ENCODE measurements at places on chromosomes 3 and 15. TPM values are rescaled to one million over a fixed set of nuclear protein-coding genes. Genes with fewer than 3 reads are reported as not detected.

The NFKBIZ gene
- 15.1 TPM for total RNA-seq

The AKAP13 gene
- total RNA-seq = 53.3 TPM

DNA sequence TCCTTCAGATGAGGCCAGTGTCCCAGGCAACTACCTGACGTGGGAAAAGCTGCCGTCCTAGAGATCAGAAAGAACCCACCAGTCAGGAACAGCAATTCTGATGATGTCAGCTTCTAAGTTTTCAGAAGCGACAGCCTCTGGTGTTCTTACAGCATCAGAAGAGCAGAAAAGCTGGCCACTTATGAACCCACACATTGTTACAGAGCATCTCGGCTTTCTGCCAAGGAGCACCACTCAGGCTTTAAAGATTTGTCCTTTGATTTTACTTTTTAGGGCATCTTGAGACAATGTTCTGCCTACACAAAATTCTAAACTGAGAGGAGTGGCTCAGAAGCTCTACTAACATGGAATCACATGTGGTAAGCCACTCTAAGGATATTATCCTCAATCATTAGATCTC is 49.7 kb upstream of the BOC start:
- no peak overlapping the region for H3K27ac ChIP-seq
- no peaks in the 10 kb centered on the region for H3K27me3 ChIP-seq
- H3K36me3 ChIP-seq = no peaks in the 10 kb centered on the region
- no peak for DNase-seq
- H3K4me1 ChIP-seq = peaks cover 4% of the 10 kb centered on the region
- no peak overlapping the region for H3K4me3 ChIP-seq

GRCh38 chr3:139794469-139795265 is 116.9 kb upstream of the NMNAT3 start:
- no peak for DNase-seq
- H3K4me3 ChIP-seq = no peak overlapping the region
- H3K27ac ChIP-seq = no peak overlapping the region
- H3K36me3 ChIP-seq = no peaks in the 10 kb centered on the region

GRCh38 chr3:131596884-131597283 is 94.1 kb upstream of the MRPL3 start:
- H3K4me3 ChIP-seq = no peak overlapping the region
- no peak overlapping the region for H3K27ac ChIP-seq
- no peaks in the 10 kb centered on the region for H3K27me3 ChIP-seq
- H3K4me1 ChIP-seq = no peaks in the 10 kb centered on the region
- no peak for DNase-seq
- H3K36me3 ChIP-seq = no peaks in the 10 kb centered on the region

The SAMMSON gene
- total RNA-seq = not detected

- H3K4me3 ChIP-seq = peak overlapping the region; percentile 41
- H3K4me1 ChIP-seq = peaks cover 42% of the 10 kb centered on the region
- H3K27ac ChIP-seq = peak overlapping the region; percentile 88
- peak; percentile 58 for DNase-seq
- H3K36me3 ChIP-seq = no peaks in the 10 kb centered on the region
Observed at GRCh38 chr3:71304684-71305083, 278.8 kb downstream of the FOXP1 start.

- no peak overlapping the region for H3K4me3 ChIP-seq
- H3K27ac ChIP-seq = no peak overlapping the region
- H3K27me3 ChIP-seq = no peaks in the 10 kb centered on the region
- peaks cover 11% of the 10 kb centered on the region for H3K4me1 ChIP-seq
Observed at GRCh38 chr15:90386221-90386620, 1.8 kb upstream of the IQGAP1 start.

DNA sequence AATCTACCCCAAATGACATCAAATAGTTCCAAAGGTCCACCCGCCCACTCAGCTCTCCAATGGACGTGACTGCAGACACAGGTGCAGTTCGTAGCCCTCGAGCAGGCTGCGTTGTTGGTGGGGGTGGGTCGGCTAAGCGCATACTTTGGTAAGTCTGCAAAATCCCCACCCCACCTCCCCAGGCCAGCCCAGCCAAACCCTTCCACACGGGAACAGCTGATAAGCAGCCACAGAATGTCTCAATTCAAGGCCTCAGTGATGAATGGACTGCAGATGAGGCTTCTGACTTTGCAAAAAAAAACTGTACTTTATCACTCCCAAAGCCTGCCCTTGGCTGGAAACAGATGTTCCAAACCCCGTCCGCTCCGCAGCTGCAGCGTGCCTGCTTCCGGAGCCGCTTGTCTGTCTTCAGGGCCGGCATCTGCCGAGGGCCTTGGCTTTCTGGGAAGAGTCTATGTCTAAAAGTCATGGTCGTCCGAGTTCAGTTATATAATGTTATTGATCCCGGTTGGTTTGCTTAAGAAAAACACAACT is 38.2 kb downstream of the PCSK6 start:
- H3K4me1 ChIP-seq = no peaks in the 10 kb centered on the region
- no peaks in the 10 kb centered on the region for H3K36me3 ChIP-seq
- DNase-seq = no peak
- H3K27ac ChIP-seq = no peak overlapping the region
- H3K4me3 ChIP-seq = no peak overlapping the region
- no peaks in the 10 kb centered on the region for H3K27me3 ChIP-seq

GRCh38 chr3:3800685-3801493 is 1.7 kb downstream of the LRRN1 start:
- no peak for DNase-seq
- H3K36me3 ChIP-seq = no peaks in the 10 kb centered on the region
- no peaks in the 10 kb centered on the region for H3K4me1 ChIP-seq
- peaks cover 69% of the 10 kb centered on the region for H3K27me3 ChIP-seq

The ACAN gene
- not detected for total RNA-seq

DNA sequence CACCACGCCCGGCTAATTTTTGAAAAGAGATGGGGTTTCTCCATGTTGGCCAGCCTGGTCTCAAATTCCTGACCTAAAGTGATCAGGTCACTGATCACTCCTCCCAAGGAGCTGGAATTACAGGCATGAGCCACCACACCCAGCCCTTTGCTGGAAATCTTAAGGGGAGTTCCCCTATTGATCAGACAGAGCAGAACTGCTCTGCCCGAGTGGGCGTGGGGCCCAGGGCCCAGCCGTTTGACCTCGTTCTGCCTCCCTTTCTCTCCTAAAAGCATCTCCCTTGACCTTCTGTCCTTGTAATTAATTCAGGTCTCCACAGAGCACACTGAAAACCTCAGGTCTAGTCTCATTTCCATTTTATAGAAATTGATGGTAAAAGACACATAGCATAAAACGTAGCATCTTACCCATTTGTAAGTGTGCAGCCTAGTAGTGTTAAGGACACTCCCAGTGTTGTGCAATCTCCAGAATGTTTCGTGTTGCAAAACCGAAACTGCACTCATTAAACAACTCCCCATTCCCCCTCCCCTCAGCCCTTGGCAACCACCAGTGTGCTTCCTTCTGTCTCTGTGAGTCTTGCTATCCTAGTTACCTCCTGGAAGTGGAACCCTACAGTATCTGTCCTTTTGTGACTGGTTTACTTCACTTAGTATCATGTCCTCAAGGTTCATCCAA is 89.3 kb downstream of the SLCO3A1 start:
- peak; percentile 78 for DNase-seq
- no peak overlapping the region for H3K4me3 ChIP-seq
- no peaks in the 10 kb centered on the region for H3K27me3 ChIP-seq
- H3K4me1 ChIP-seq = peaks cover 17% of the 10 kb centered on the region
- H3K36me3 ChIP-seq = no peaks in the 10 kb centered on the region

DNA sequence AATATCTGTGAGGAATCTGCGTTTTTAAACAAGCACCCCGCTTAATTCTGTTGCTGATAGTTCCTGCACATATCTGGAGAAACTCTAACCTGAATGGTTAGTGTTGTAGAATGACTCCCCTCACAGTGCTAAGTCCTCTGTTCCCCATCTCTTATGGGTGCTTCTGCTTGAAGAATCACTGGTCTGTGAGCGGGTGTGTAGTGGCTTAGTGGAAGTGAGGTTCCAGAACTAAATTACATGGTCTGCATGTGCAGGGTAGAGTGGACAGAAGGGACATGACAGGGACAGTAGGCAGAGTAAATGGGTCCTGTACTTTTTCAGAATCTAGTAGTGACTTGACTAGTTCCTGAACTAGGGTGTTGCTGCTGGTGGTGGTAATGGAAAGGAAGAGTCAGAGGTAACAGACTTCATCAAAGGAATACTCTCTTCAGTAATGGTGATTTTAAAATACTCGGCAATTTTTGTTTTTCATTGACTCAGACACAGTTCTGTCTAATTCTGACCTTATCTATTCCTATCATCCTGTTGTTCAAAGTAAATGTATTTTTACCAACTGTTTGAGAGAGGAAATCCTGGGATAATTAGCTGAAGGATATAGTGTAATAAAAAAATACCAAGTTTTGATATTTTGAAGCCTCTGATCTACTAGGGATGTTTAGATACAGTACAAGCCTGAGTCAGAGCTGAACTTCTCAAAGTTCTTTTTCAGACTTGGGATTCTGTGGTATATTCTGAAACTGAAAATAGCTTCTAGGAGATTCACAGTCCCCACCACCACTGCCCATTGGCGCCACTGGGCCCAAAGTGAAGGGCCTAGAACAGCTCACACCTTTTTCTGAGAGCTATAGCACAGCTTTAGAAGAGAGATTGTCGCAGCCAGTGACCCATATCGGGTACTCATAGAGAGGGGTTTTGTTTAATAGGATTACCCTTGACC is 55.5 kb downstream of the FNDC3B start:
- H3K27me3 ChIP-seq = no peaks in the 10 kb centered on the region
- H3K4me1 ChIP-seq = peaks cover 18% of the 10 kb centered on the region
- DNase-seq = no peak
- H3K27ac ChIP-seq = no peak overlapping the region
- no peaks in the 10 kb centered on the region for H3K36me3 ChIP-seq

DNA sequence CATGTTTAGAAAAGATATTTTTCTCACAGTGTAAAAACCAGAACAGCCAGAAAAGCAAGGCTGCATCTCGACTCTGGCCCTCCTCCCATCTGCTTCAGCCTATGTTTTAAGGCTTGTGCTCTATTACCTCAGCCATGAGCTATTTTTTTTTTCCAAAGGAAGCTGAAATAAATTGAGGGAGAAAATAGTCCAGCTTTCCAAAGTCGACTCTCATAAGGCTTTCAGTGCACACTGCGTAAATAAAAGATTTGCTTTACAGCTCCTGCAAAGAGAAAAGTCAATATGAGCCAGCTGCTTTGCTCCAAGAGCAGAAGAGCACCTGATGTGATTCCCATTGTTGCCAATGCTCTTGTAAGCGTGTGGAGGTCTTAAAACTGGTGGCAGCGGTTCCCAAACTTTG is 26.7 kb downstream of the SCG3 start:
- no peak overlapping the region for H3K27ac ChIP-seq
- peaks cover 12% of the 10 kb centered on the region for H3K27me3 ChIP-seq
- no peaks in the 10 kb centered on the region for H3K36me3 ChIP-seq
- H3K4me1 ChIP-seq = no peaks in the 10 kb centered on the region
- DNase-seq = no peak
- H3K4me3 ChIP-seq = no peak overlapping the region

- H3K4me1 ChIP-seq = no peaks in the 10 kb centered on the region
- no peak overlapping the region for H3K27ac ChIP-seq
- no peaks in the 10 kb centered on the region for H3K27me3 ChIP-seq
- no peak overlapping the region for H3K4me3 ChIP-seq
- H3K36me3 ChIP-seq = no peaks in the 10 kb centered on the region
Observed at GRCh38 chr3:20573175-20573574, 387.2 kb upstream of the SGO1 start.

- H3K4me3 ChIP-seq = no peak overlapping the region
- no peaks in the 10 kb centered on the region for H3K27me3 ChIP-seq
- H3K36me3 ChIP-seq = no peaks in the 10 kb centered on the region
- no peak overlapping the region for H3K27ac ChIP-seq
- no peak for DNase-seq
- no peaks in the 10 kb centered on the region for H3K4me1 ChIP-seq
Observed at GRCh38 chr3:61269435-61269834, 18.2 kb upstream of the FHIT start.

The TMEM62 gene
- 2.8 TPM for total RNA-seq

GRCh38 chr3:171526146-171526545 is 65.9 kb upstream of the TNIK start:
- no peak overlapping the region for H3K4me3 ChIP-seq
- H3K27ac ChIP-seq = no peak overlapping the region
- no peaks in the 10 kb centered on the region for H3K36me3 ChIP-seq
- DNase-seq = no peak
- no peaks in the 10 kb centered on the region for H3K4me1 ChIP-seq

The GTPBP8 gene
- total RNA-seq = 18.3 TPM

The PPM1L gene
- 10.6 TPM for total RNA-seq

DNA sequence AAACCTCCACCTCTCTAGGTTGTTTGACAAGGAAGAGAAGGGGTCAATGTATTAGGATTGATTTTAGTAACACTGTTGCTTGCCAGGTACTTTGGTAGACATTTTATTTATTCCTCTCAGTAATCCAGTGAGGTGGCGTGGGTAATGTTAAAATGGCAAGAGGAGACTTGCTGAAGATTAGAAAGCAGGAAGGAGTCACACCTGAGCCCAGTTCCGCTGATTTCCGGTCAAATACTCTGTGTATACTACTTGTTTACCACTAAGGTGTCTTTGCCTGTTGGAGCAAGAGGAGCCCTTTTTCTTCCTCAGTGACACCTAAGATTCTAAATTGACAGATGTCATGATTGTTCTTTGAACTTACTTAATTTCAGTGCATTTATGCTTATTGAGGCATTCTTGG is 1.7 kb downstream of the OXNAD1 start:
- no peak overlapping the region for H3K27ac ChIP-seq
- no peak for DNase-seq
- peaks cover 15% of the 10 kb centered on the region for H3K36me3 ChIP-seq
- peaks cover 12% of the 10 kb centered on the region for H3K4me1 ChIP-seq

GRCh38 chr3:1600206-1600605 is 498.5 kb upstream of the CNTN4 start:
- no peak overlapping the region for H3K27ac ChIP-seq
- H3K4me1 ChIP-seq = no peaks in the 10 kb centered on the region
- no peaks in the 10 kb centered on the region for H3K36me3 ChIP-seq
- H3K4me3 ChIP-seq = no peak overlapping the region

GRCh38 chr3:133230195-133230594 is 169.7 kb upstream of the BFSP2 start:
- no peaks in the 10 kb centered on the region for H3K36me3 ChIP-seq
- H3K4me3 ChIP-seq = no peak overlapping the region
- DNase-seq = peak; percentile 52
- no peak overlapping the region for H3K27ac ChIP-seq

GRCh38 chr3:156952011-156952410 is 125.9 kb downstream of the LEKR1 start:
- no peaks in the 10 kb centered on the region for H3K36me3 ChIP-seq
- H3K4me3 ChIP-seq = no peak overlapping the region
- H3K27ac ChIP-seq = no peak overlapping the region
- DNase-seq = no peak

Measured in A673 (cell line).